Body of pancreas (tissue), 4 donors: ENCODE measurements at places on chromosomes 13 and 19. TPM values are rescaled to one million over a fixed set of nuclear protein-coding genes. Genes with fewer than 3 reads are reported as not detected.
A peak's percentile ranks its signal among the peaks of the same experiment; 100 is the strongest.

- no peaks in the 10 kb centered on the region for H3K27me3 ChIP-seq
- peaks cover 3% of the 10 kb centered on the region for H3K4me1 ChIP-seq
- H3K36me3 ChIP-seq, result no peaks in the 10 kb centered on the region
- H3K4me3 ChIP-seq, result no peak overlapping the region
These were observed 5.9 kb downstream of the TRAPPC6A start for GRCh38 chr19:45172173-45172572.

ETHE1 gene
- total RNA-seq, result 21.1 TPM

- H3K27ac ChIP-seq, result no peak overlapping the region
- DNase-seq, result no peak
- H3K4me1 ChIP-seq, result no peaks in the 10 kb centered on the region
- no peak overlapping the region for H3K4me3 ChIP-seq
- no peaks in the 10 kb centered on the region for H3K36me3 ChIP-seq
These were observed 108.2 kb upstream of the WASF3 start for GRCh38 chr13:26449063-26449848.

DNA sequence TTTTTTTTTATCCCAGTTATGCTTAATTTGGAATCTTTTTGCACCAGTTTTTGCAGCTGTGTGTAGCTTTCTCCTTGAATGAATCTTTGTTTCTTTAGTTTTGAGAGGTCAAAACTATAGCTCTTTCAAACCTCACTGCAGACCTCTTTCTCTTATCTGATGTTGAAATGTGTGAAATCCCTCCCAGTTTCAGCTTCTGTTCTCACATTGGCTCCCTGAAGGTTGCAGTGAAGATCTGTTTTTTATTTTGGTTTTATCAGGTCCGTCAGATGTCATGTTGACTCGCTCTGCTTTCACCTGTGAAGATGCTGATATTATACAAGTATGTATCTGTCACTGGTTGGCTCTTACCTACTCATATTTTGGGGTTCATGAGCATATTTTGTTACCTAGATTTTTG, 372.0 kb downstream of the RFC3 start:
- H3K36me3 ChIP-seq, result no peaks in the 10 kb centered on the region
- no peak overlapping the region for H3K27ac ChIP-seq
- no peak overlapping the region for H3K4me3 ChIP-seq

DNA sequence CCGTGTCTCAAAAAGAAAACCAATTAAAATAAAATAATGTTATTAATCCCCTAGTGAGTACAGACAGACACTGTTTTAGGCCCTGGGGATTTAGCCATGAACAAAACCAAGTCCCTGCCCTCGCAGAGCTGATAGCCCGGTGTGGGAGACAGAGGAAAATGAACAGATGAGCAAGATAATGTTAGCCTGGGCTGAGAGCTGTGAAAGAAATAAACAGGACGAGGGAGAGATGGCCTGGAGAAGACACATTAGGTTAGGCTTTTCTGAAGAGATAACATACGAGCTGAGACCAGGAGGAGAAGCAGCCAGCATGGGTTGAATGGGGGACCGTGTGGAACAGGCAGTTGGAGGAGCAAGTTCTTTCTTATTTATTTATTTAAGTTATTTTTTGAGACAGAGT, 9.0 kb downstream of the RELB start:
- H3K27me3 ChIP-seq, result no peaks in the 10 kb centered on the region
- H3K27ac ChIP-seq, result no peak overlapping the region
- H3K36me3 ChIP-seq, result no peaks in the 10 kb centered on the region
- no peak for DNase-seq
- no peaks in the 10 kb centered on the region for H3K4me1 ChIP-seq

KLF1 gene
- total RNA-seq, result not detected

GRCh38 chr19:6424195-6424938, at the start of gene KHSRP:
TSS of gene KHSRP (minus strand) at chr19:6424811. CDS start at chr19:6424701, 110 bp downstream.
- no peaks in the 10 kb centered on the region for H3K27me3 ChIP-seq
- peak within 1 kb of the TSS; percentile 76 for H3K27ac ChIP-seq
- no peak for DNase-seq
- no peaks in the 10 kb centered on the region for H3K36me3 ChIP-seq
- peak within 1 kb of the TSS; percentile 72 for H3K4me3 ChIP-seq

- peak; percentile 66 for DNase-seq
- H3K4me1 ChIP-seq, result peaks cover 81% of the 10 kb centered on the region
- H3K4me3 ChIP-seq, result no peak overlapping the region
- H3K36me3 ChIP-seq, result no peaks in the 10 kb centered on the region
- no peaks in the 10 kb centered on the region for H3K27me3 ChIP-seq
- peak overlapping the region; percentile 69 for H3K27ac ChIP-seq
These were observed 20.0 kb downstream of the ELL start for GRCh38 chr19:18501832-18502231.

DNA sequence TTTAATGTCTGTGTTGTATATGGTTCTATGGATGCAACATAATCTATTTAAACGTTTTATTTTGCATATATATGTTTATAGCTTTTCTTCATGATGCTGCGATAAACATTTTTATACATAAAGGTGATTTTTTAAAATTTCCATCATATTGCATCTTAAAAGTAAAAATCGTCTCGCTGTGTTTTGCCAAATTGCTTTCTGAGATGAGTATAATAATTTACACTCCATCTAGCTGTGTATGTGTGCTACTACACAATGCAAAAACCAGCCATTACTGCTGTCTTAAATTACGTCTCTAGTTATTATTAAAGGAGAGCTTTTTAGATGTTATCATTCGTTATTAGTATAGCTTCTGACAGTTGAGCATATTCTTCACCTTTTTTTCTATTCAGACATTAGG, 37.2 kb downstream of the METTL21C start:
- DNase-seq, result no peak
- H3K27me3 ChIP-seq, result no peaks in the 10 kb centered on the region
- no peak overlapping the region for H3K27ac ChIP-seq
- no peak overlapping the region for H3K4me3 ChIP-seq
- H3K36me3 ChIP-seq, result peaks cover 12% of the 10 kb centered on the region
- no peaks in the 10 kb centered on the region for H3K4me1 ChIP-seq

ZNF229 gene
- total RNA-seq, result 0.99 TPM

- H3K4me1 ChIP-seq, result no peaks in the 10 kb centered on the region
- no peaks in the 10 kb centered on the region for H3K36me3 ChIP-seq
- H3K4me3 ChIP-seq, result no peak overlapping the region
- no peak for DNase-seq
These were observed 7.2 kb upstream of the MBNL2 start for GRCh38 chr13:97214921-97215320.

DNA sequence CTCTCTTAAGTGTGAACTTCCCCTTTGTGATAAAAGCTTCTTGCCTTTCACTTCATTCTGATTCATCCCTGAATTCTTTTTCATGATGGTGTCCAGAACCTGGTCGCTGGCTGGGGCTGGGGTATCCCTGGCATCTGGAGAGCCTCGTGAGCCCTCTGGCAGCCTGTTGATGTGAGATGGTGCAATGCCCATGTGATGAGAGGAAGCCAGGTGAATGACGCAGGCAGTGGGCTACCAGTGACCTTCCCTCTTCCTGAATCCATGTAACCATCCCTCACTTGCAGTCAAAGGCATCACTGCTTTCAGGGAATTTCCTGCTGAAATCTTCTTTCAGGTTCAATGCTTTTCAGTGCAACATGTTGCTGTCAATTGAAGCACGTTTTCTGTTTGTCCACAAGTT, 158.6 kb upstream of the SLC10A2 start:
- H3K27ac ChIP-seq, result no peak overlapping the region

GRCh38 chr19:49361438-49362047, 673 bp downstream of the TEAD2 start:
- H3K4me3 ChIP-seq, result peak overlapping the region; percentile 20
- DNase-seq, result peak; percentile 82
- H3K27ac ChIP-seq, result peak overlapping the region; percentile 90
- H3K36me3 ChIP-seq, result no peaks in the 10 kb centered on the region

DNA sequence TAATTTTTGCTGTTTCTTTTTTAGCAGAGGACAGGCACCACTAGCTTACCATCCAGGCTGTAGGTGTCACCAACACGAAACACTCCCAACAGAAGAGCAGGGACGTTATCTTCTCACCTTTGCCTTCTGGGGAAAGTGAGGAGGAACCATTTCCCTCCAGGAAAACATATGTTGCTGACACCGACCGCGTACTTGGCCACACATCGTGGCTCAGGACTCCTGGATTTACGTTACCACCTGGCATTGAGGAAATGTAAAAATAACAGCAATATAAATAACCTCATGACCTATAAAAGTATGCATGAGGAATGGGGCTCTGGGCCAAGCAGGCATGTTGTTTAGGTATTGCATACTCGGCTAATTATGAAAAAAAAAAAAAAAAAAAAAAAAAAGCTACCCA, 525.1 kb downstream of the MYO16 start:
- no peak for DNase-seq
- H3K4me1 ChIP-seq, result no peaks in the 10 kb centered on the region

DNA sequence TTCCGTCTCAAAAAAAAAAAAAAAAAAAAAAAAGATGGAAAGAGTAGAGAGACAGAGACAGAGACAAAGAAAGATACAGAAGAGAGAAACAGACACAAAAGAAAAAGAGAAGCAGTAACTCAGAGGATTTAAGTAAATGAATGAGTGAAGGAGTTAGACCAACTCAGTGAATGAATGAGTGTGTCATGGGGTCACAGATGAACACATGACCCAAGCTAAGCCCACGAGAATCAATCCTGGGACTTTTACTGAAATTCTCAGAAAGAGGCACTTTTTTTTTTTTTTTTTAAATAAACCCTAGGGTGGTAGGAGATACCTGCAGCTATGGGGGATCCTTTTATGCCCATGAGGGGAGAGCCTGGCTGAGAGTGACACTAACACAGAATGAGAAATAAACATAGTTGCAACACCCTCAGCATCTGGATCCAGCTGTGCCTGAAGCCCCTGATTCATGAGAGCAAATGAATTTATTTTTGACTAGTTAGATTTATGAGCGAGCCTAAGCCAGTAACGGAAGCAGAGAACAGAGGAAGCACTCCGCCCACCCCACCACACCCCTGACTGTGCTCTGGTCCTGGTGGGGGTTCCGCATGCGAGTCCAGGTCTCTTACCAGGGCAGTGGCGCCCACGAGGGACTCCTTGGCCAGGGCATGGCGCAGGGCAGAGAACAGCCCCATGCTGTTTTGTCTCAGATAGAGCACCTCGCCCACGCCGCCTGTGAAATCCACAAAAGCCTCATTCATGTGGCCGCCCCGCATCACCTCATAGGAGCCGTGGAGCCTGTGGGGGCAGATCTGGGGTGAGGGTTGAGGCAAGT, 4.6 kb downstream of the CAPN12 start:
- H3K4me3 ChIP-seq, result no peak overlapping the region
- no peak overlapping the region for H3K27ac ChIP-seq
- no peak for DNase-seq
- H3K4me1 ChIP-seq, result peaks cover 20% of the 10 kb centered on the region
- H3K36me3 ChIP-seq, result no peaks in the 10 kb centered on the region
- H3K27me3 ChIP-seq, result no peaks in the 10 kb centered on the region

DNA sequence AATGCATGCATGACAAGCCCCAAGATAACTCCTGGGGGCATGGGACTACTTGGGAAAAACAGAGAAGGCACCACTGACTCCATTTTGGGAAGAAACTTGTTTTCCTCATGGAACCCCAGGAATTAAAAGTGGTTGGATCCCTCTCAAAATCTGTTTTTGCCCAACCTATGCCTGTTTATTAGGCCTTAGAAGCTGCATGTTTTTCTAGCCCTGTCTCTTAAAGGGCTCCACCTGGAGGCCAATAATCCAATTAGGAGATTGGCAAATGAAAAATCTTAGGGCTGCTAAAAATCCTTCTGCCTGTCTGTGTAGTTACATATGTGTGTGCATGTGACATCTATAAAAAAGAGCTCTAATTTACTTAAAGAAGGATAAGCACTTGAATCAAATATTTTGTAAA, 26.9 kb downstream of the MED4 start:
- peaks cover 16% of the 10 kb centered on the region for H3K36me3 ChIP-seq
- H3K4me1 ChIP-seq, result no peaks in the 10 kb centered on the region
- no peak overlapping the region for H3K4me3 ChIP-seq
- no peaks in the 10 kb centered on the region for H3K27me3 ChIP-seq

LRRC25 gene
- not detected for total RNA-seq

DNA sequence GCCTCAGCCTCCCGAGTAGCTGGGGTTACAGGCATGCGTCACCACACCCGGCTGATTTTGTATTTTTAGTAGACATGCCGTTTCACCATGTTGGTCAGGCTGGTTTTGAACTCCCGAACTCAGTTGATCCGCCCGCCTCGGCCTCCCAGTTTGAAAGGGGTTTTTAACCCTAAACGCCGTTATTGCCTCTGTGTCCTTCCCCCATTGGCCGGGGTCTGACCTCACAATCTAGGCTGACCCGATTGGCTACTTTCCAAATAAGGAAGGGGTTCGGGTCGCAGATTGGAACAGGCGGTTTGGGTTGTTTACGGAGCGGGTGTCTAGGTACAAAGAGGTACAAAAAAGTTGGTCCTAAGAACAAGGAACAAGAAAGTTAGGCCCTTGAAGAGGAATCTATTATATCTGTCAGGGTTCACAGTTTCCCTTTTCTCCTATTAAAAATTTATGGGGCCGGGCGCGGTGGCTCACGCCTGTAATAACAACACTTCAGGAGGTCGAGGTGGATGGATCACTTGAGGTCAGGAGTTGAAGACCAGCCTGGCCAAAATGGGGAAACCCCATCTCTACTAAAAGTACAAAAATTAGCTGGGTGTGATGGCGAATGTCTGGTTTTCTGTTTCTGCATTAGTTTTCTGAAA, 1.0 kb downstream of the ZNF253 start:
- peak; percentile 17 for DNase-seq
- peaks cover 18% of the 10 kb centered on the region for H3K4me1 ChIP-seq
- H3K4me3 ChIP-seq, result peak overlapping the region; percentile 78
- no peaks in the 10 kb centered on the region for H3K27me3 ChIP-seq
- H3K36me3 ChIP-seq, result no peaks in the 10 kb centered on the region
